ENCODE measurements at places on chromosomes 3 and 15.

DNA sequence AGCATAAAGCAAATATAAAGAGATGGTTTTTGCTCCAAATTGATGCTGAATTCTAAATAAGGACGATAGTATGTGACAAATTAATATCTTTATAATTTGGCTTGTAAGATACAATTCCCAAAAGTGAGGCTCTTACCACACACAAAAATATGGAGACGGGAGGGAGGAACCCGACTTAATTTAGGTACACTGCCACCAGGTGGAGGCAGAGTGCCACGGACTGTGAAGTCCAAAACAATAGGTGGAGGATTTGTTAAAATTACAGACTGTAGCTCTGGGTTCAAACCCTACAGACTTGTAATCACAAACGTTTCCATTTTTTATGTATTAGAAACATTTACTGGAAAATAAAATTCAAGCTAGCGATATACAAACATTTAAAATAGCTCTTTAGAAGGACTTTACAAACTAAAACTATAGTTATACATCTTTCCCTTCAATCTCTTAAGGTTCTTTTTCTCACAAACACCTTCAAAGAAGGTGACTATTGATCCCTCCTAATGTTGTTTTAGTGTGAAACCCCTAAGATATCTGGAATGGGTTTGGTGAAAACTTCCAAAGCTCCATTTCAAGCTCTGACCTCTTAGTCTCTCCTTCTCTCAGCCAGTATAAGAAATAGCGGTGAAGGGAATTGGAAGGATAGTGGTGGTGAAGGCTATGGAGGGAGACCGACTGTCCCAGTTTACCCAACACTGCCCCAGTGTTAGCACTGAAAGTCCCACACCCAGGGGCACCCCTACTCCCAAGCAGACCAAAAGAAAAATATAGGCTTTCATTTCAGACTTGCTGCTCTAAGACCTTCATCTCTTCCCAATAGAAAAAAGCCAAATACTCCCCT lies 89.7 kb downstream of the AQP9 start:
- peak; percentile 51 for DNase-seq

DNA sequence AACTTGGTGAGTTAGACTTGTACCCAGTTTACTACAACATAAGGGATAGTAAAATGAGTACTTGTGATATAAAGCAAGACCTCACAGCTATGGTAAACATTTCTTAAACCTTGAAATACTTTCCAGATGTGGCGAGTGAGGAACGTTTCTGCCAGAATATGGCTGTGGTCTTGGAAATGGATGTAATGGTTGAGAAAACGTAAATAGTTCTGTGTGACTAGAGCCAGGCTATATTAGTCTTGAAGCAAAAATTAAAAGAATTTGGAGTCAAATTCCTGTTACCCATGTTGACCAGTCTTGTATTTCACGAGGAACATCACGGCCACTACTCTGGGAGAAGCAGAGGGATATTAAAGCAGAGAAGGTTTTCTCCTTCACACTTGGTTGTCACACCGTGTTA lies 15.3 kb downstream of the OR4F15 start:
- DNase-seq, result no peak

- no peak for DNase-seq
These were observed 76.7 kb downstream of the ARNT2 start for GRCh38 chr15:80480909-80481308.

DNA sequence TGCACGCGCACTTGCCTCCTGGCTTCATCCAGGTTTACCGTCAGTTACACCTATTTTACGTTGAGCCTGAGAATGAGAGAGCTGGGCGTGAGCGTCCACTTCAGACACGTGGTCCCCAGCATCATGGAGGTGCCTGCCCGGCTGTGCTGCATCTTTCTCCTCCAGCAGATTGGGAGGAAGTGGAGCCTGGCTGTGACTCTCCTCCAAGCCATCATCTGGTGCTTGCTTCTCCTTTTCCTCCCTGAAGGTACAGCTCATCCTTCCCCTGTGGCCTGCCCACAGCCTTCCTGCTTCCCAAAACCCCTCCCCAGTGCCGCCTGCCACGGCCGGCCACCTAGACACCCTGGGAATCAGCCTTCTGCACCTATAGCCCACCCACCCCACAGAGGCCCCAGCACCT lies 31.6 kb downstream of the SLC22A14 start:
- no peak for DNase-seq

GRCh38 chr3:35908366-35909232 lies 269.3 kb downstream of the ARPP21 start:
- DNase-seq, result peak; percentile 36

- no peak for DNase-seq
These were observed 527.9 kb upstream of the TBL1XR1 start for GRCh38 chr3:177725165-177725564.

DNA sequence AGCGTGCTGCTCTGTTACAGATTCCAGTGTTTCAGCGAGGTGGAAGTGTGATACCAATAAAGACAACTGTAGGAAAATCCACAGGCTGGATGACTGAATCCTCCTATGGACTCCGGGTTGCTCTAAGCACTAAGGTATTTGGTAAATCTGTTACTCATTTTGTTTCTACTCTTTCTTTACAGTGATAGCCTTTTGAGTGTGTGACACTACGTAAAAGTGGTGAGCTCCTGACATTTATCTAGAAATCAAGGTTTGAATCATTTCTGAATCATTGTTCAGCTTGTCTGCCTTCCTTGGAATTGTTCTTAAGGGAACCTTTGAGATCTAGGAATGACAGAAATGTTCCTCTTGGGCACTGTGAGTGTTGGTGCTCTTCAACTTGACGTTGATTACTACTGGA lies 11.2 kb upstream of the CAPN3 start:
- no peak for DNase-seq

DNA sequence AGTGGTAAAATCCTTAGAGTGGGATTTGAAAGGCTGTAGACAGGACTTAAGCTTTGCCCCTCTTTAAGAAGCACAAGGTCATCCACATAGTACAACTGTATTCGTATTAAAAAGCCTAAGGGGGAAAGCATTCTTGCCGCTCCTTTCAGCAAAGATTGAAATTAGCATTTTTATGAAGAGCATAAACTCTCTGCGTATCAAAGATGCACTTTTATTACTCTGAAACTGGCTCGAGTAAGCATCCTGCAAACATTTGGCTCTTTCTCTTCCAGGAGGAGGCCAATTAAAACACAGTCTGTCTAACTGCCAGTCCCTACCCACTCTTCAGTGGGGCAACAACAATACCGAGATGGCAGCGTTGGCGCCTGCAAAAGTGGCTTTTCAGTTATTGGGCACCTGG lies 192.5 kb upstream of the TPRG1 start:
- no peak for DNase-seq
